ENCODE measurements at places on chromosomes 1 and 21. TPM values are rescaled to one million over a fixed set of nuclear protein-coding genes. Genes with fewer than 3 reads are reported as not detected.

Gene DIO1
- polyA plus RNA-seq = not detected

Gene SERTAD4
- 1.7 TPM for polyA plus RNA-seq

Gene GNG12
- 265 TPM for polyA plus RNA-seq

Gene LCE1F
- 1.8 TPM for polyA plus RNA-seq

Gene TBX19
- 1.1 TPM for polyA plus RNA-seq

Gene ESPN
- not detected for polyA plus RNA-seq

Gene CHODL
- polyA plus RNA-seq = not detected

Gene TNNT2
- 1.7 TPM for polyA plus RNA-seq

Gene SNX7
- 90.6 TPM for polyA plus RNA-seq

Gene MTHFR
- 6.5 TPM for polyA plus RNA-seq

Gene PKP1
- polyA plus RNA-seq = 0.15 TPM

Gene TTC34
- 0.05 TPM for polyA plus RNA-seq

Gene ADIPOR1
- polyA plus RNA-seq = 110 TPM

Gene ZNF648
- not detected for polyA plus RNA-seq

Gene ANGPTL3
- not detected for polyA plus RNA-seq

Gene PRDM16
- 0.18 TPM for polyA plus RNA-seq

Gene RAB42
- 2.4 TPM for polyA plus RNA-seq

Gene ARID1A
- 9.4 TPM for polyA plus RNA-seq

Gene IL20
- polyA plus RNA-seq = not detected

Gene PRRX1
- 40.1 TPM for polyA plus RNA-seq

Gene FBXO28
- 14.9 TPM for polyA plus RNA-seq

Gene PGBD5
- polyA plus RNA-seq = 0.23 TPM

Gene PPIAL4G
- not detected for polyA plus RNA-seq

Gene DCLRE1B
- polyA plus RNA-seq = 6.5 TPM

Gene KCNE1
- polyA plus RNA-seq = not detected

Gene GPR89A
- 32.0 TPM for polyA plus RNA-seq

Gene RCOR3
- polyA plus RNA-seq = 25.8 TPM

Gene H3-3A
- polyA plus RNA-seq = 262 TPM

Gene S100A8
- polyA plus RNA-seq = not detected

Gene PADI2
- 0.08 TPM for polyA plus RNA-seq

Gene NFIA
- polyA plus RNA-seq = 7.7 TPM

Gene EIF2D
- polyA plus RNA-seq = 31.2 TPM

Gene ATP1A2
- 0.30 TPM for polyA plus RNA-seq

Gene PYHIN1
- polyA plus RNA-seq = not detected

Gene TPRG1L
- 30.7 TPM for polyA plus RNA-seq

Gene EPHA8
- polyA plus RNA-seq = not detected

Gene USH2A
- 0.01 TPM for polyA plus RNA-seq

Gene REN
- polyA plus RNA-seq = not detected

Gene KRTAP12-2
- polyA plus RNA-seq = not detected

Gene CD101
- not detected for polyA plus RNA-seq

Gene BTG3
- 44.4 TPM for polyA plus RNA-seq

Gene LGALS8
- 46.2 TPM for polyA plus RNA-seq

Gene ERICH3
- polyA plus RNA-seq = not detected

Gene FCRL6
- not detected for polyA plus RNA-seq

Gene HOOK1
- not detected for polyA plus RNA-seq

Gene RPE65
- polyA plus RNA-seq = not detected

Gene RHCE
- 1.6 TPM for polyA plus RNA-seq

Gene RC3H1
- polyA plus RNA-seq = 5.9 TPM

Gene DPT
- polyA plus RNA-seq = 20.0 TPM

Gene GPR89B
- 13.3 TPM for polyA plus RNA-seq

Gene CELA2A
- polyA plus RNA-seq = not detected

Gene HTR6
- polyA plus RNA-seq = not detected

Gene UBR4
- 45.4 TPM for polyA plus RNA-seq

Measured in GM23248 (cell line).